ENCODE measurements at places on chromosomes 3 and 15.

DNA sequence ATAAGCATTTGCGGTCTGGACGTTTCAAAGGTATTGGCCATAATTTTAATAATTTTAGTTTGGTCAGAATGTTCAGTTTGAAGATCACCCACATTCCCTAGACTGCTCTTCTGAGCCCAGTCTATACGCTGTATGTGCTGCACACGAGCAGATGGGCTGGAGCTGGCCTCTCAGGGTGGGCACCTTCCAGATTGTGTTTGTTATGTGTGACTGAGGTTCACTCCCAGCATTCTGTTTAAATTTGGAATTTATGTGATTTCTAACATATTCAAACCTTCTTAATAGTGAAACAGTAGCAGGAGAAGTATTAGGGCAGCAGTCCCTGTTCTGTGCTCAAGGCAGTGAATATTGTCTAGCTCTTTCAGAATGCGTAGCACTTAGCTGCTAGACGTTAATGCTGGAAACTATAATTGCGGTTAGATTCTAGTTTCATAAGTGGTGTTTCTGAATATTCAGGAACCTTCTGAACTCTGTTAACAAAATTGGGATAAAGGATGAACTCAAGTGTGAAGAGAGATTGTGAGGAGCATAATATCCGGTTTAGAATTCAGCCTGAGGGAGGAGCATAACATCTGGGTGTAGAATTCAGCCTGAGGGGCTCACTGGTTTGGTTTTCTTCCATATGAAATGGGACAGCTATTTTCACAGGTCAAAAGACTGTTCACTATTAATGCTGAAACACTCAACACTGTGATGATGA, 68.6 kb upstream of the RPL35A start:
- DNase-seq = no peak

DNA sequence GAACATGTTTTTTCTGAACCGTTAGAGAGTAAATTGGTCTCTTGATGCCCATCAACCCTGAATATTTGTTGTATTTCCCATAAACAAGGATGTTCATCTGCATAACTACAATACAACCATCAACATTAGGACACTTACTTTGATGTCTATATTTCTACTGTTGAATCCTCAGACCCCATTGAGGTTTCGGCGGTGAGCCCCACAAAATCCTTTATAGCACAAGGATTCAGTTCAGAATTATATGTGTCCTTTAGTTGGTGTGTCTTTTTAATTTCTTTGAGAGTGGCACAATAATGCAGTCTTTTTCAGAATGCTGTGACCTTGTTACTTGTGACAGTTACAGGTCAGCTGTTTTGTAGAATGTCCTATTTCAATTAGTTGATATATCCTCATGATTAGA, 158.0 kb downstream of the FNDC3B start:
- DNase-seq = no peak

- no peak for DNase-seq
These were observed 343.2 kb upstream of the ONECUT1 start for GRCh38 chr15:53133255-53133850.

DNA sequence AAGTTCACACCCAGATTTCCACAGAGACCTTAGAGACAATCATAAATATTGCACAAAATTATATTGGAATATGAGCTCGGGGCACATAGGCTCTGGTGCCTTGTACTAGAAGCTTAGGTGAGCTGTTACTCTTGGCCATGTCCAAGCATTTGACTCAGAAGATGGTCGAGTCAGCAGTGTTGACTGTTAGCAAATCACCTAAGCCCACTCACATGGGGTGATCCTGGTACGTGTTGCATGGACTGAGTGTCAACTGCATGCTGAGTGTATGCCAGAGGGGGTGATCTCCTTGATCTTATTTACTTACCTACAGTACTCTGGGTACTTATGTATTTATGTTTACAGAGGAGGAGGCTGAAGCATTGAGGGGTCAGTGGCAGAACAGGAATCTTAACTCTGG, 14.0 kb downstream of the SMAD3 start:
- no peak for DNase-seq

DNA sequence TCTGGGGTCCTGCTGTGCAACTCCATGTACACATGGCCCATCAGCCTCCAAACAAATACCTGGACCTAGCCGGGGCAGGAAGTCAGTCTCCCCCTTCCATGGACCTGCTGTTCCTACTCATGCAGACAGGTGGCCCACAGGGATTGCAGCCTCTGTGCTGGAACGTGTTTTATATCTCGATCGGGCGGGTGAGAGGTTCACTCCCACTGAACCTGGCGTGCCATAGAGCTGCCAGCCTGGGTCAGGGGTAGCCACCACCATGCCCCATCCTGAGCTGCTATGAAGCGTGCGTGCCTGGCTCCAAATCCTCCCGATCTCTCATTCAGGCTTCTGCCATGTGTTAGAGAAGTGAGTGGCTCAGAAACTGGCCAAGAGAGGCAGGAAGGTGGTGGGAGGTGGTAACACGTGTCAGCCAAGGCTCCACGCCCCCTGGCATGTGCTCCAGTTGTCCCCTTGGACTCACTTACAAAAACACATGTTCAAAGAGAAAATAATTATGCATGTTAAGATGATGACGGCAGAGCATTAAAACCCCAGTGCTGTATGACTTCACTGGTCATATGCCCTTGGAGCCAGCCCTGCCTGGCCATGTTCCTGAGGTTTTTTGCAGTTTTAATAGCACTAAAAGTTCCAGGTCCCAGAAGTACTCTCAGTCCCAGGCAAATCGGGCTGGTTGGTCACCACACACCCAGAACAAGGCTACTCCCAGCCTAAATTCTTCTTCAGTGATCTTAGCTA, 30.6 kb downstream of the CTSH start:
- DNase-seq = no peak

GRCh38 chr3:152197937-152198336, 70.8 kb upstream of the MBNL1 start:
- DNase-seq = no peak

DNA sequence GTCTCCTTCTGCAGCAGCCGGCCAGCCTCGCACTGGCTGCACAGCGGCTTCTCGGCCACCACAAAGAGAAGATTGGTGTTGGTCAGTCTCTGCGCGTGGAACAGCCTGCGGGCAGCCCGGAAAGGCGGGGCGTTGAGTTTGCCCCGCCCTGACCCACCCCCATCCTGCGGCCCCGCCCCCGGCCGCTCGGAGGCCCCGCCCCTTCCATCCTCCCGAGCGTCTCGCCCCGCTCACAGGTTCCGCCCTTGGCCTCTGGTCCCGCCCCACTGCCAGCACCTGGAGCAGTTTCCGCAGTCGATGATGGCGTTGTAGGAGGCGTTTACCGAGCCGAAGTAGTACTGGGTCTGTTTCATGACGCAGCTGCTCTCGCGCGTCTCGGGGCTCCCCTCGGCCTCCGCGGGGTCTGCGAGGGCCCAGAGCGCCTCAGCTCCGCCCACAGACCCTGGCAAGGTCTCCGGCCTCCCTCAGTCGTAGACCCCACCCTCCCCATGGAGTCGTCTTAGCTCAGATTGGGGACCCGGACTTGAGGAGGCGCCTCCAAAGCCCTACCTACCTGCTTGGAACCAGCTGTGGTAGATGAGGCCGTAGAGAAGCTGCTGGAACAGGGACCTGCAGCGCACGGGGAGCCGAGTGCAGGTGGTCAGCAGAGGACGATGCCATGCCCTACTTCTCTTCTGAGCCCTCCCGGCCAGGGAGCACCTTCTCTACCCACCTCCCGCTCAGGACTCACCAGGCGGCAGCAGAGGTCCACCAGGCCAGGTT, 5.9 kb upstream of the TMEM115 start:
- DNase-seq = peak; percentile 95

DNA sequence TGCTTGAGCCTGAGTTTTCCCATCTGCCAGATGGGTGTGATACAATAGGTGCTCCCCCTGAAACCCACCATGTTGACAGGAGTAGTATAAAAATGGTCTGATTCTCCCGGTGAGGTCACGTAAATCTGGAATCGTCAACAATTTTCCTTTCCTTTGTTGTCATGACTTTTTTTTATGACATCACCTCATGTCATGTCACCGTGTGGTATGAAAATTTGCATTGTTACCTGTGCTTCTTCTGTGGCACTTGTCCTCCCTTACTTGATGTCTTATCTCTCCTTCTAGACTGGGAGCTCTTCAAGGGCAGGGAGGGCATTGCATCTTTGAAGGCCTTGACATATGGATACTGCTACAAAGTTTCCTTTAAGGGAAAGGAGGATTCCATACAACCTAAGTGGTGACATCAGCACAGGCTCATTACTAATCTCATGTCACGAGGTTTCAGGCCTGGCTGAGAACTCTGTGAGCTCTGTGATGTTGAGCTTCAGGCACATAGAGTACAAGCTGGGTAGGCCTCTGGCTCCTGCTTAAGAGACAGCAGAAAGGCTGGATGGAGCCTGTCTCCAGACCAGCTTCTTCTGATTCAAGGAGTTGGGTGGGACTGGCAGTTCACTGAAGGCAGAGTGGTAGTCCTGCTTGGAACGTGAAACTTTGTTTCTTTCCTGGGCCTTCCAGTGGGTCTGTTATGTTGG, 66.3 kb downstream of the LPP start:
- no peak for DNase-seq

DNA sequence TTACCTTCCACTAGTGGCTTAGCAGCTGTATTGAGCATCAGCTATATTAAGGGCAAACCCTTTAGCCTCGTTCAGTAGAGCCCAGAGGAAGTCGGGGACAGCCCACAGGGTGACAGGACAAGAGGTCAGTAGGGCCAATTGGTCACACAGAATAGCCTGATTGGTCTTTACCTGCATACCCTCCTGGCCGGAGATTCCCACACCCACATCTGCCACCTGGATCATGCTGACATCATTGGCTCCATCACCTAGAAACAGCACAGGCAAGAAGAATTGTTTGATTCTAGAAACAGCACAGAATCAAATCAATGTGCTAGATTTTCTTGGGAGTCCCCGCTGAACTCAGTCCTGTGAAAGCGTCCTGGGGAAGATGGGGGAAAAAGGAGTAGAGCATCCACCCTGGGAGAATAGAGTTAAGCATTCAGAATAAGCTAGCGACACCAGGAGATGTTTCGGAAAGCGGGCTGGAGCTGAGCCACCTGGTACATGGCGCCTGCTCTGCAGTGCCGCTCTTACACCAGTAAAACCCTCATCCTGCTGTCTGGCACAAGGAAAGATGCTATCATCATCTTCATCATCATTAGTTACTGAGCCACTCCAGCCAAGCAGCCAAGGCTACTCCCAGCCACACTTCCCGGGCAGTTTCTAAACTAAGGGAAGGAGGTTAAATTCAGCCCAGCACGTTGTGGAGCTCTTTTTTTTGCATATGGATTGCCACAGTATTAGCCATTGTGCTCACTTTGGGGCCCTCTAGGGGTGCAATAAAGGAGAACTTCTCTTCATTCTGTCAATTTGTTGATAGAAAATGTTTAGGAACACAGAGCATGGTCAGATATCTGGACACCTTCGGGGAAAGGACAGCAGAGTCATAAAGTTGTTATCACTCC, 171.3 kb downstream of the ATP10A start:
- DNase-seq = no peak

DNA sequence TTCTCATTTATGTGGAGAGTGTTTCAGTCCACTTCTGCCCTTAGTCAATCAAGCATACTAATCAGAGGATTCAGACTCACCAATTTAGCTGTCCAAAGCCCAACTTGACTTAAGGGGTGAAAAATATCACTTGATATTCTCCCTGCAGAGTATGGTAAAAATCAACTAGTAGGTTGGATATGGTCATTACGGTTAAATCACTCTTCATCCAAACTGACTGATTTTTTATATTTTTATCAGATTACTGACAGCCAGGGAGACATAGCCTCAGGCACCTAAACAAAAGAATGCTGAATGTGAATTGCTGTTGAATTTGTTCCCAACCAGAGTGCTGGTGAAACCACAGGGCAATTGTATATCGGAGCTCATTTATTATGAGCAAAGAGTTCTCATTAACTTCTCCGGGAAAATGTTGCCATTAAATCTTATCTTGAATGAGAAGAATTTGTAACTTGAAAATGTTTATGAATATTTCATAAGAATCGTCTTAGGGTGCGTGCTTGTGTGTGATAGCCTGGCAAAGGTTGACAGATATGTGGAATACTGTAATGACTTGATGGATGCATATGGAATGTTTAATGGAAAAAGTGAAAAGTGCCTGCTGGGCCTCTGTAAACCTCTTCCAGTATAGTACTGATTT, 411.2 kb downstream of the NAALADL2 start:
- DNase-seq = no peak

- no peak for DNase-seq
These were observed 183.2 kb downstream of the OXSM start for GRCh38 chr3:25973122-25973521.

DNA sequence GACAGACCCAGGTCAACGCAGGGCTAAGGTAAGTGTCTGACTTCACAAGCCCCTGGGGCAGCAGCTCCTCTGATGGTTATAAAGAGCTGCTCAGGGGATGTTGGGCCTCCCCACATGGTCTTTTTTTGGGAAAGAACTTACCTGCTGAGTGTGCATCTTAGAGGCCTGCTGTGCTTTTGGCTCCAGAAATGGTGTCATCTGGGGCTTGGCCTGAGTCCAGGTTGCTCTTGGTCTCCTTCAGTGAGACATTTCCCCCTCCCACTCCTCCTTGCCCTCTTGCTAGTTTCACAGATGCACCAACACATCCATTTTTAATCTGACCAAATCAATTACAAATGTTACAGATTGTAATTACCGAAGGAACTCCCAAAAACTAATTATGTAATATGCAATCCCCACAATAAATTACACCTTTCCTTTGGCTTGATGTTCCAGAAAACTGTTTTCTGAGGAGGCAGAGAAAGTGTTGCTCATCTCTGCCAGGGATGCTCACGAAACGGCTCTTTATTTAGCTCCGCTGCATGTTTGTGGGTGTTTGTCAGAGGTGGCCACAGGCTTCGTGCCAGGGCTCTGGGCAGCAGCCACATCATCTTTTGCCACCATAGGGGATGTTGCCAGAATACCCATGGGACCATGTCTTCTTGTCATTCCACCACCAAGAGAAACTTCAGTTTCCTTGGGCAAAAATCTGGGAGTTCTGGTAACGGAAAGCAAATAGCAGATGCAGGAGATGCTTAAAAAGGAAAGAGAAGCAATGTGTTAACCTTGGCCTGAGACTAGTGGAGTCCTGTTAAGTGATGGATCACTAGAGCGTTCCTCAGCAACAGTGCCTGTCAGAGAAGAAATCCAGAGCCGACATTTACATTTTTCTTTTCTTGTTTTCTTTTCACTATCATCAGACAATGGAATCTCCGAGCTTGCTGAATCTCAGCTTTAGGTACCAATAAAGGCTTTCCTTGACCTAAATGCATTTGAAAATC, 799.9 kb downstream of the AGBL1 start:
- no peak for DNase-seq

DNA sequence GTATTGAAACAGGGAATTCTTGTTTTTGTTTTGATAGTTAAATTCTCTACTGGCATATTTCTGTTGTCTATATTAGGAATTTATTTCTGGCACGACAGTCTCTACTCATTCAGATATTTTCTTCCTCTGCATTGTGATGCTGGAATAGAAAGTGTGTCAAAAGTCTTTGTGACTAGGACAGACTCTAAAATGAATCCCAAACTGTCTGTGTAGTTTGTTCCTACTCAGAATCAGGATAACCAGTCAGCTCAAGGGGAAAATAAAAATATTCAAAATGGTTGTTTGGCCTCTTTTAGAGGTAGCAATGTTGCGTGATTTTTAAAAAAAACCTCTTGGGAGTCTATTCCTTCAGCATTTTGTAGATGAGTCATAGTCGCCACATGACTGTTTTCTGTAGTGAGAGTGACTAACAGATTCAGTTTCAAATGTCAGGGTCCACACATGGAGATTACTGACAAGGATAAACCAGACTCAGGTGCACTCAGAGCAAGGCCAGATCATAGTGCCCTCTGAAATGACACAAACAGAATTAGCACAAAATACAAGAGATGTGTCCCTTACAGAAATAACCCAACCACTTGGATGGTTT, 13.1 kb downstream of the SLC7A14 start:
- DNase-seq = no peak

Measured in CD4-positive, alpha-beta T cell treated with Interferon gamma for 1 hour (primary cell).